ENCODE measurements at places on chromosomes 5 and 9. TPM values are rescaled to one million over a fixed set of nuclear protein-coding genes. Genes with fewer than 3 reads are reported as not detected.
A peak's percentile ranks its signal among the peaks of the same experiment; 100 is the strongest.

- H3K27ac ChIP-seq: no peak overlapping the region
- H3K27me3 ChIP-seq: peaks cover 9% of the 10 kb centered on the region
- H3K36me3 ChIP-seq: no peaks in the 10 kb centered on the region
- no peak for DNase-seq
- no peak overlapping the region for H3K4me3 ChIP-seq
These were observed 307.8 kb downstream of the RAB3C start for GRCh38 chr5:58890701-58891085.

GRCh38 chr9:87556821-87557220, 59.2 kb downstream of the DAPK1 start:
- no peak for DNase-seq
- H3K27me3 ChIP-seq: no peaks in the 10 kb centered on the region
- no peaks in the 10 kb centered on the region for H3K4me1 ChIP-seq
- peaks cover 3% of the 10 kb centered on the region for H3K36me3 ChIP-seq
- H3K27ac ChIP-seq: no peak overlapping the region

DNA sequence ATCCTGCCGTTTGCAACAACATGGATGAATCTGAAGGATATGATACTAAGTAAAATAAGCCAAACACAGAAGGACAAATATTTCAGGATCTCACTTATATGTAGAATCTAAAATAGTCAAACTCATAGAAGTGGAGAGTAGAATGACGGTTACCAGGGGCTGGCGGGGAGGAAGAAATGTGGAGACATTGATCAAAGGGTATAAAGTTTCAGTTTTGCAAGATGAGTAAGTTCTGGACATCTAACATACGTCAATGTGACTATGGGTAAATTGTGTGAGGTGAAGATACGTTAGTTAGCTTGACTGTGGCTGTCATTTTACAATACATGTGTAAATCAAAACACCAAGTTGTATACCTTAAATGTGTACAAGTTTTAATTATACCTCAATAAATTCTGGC, 200.3 kb downstream of the SNX18 start:
- no peaks in the 10 kb centered on the region for H3K4me1 ChIP-seq
- H3K36me3 ChIP-seq: no peaks in the 10 kb centered on the region
- no peaks in the 10 kb centered on the region for H3K27me3 ChIP-seq
- H3K4me3 ChIP-seq: no peak overlapping the region

DNA sequence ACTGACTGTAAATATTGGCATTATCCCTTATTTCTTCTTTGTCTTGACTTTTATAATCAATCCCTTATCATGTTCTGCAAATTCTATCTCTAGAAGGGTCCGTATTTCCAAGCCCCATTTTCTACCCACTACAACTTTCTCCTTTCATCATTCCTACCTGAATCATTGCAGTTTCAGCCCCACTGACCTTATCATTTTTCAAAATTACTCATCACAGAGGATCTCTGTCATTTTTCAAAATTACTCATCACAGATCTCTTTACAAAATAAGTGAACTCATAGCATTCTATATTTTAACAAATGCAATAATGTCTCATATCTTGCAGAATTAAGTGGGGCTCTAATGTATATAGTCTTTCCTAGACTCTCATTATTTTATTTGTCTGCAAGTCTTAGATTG, 256.9 kb upstream of the COX7C start:
- no peaks in the 10 kb centered on the region for H3K4me1 ChIP-seq
- no peak for DNase-seq
- no peaks in the 10 kb centered on the region for H3K27me3 ChIP-seq
- H3K4me3 ChIP-seq: no peak overlapping the region
- no peaks in the 10 kb centered on the region for H3K36me3 ChIP-seq

DNA sequence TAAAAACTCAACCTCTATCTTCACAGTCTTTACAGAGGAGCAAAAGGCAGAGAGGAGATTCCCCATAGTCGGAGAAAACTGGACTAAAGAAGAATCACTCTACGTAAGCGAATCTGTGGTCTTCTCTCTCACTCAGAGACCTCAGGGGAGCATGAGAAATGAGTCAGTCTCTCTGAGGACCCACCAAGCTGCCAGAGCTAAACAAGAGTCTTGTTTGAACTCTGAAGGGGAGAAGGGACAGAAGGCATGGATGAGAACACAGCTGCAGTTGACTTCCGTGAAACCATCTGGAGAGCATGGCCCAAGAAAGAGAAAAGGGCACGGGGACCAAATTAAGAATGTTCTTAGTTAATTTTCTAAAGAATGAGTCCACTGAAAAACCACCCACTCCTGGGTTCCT, 12.8 kb upstream of the MAN2A1 start:
- no peaks in the 10 kb centered on the region for H3K36me3 ChIP-seq
- no peaks in the 10 kb centered on the region for H3K4me1 ChIP-seq
- no peak overlapping the region for H3K4me3 ChIP-seq
- H3K27me3 ChIP-seq: no peaks in the 10 kb centered on the region

The CDKN2B gene
- polyA plus RNA-seq: 21.7 TPM

GRCh38 chr9:70504834-70505233, 90.4 kb upstream of the KLF9 start:
- no peaks in the 10 kb centered on the region for H3K27me3 ChIP-seq
- no peak overlapping the region for H3K27ac ChIP-seq
- no peak overlapping the region for H3K4me3 ChIP-seq
- no peaks in the 10 kb centered on the region for H3K4me1 ChIP-seq

DNA sequence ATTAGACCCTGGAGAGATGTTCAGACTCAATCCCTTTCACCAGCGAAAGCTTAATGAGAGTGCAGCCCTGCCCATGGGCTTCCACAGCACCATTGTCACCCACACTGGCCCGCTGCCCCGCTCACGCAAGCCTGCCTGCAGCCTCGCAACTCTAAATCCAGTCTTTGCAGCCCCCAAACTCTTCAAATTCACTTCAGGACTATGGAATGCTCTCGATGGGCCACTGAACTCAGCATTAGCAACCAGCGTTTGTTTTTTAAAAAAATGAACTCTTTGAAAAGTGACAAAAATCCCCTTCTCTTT, 17.1 kb downstream of the DCANP1 start:
- H3K4me3 ChIP-seq: no peak overlapping the region
- no peaks in the 10 kb centered on the region for H3K27me3 ChIP-seq
- DNase-seq: no peak
- peaks cover 23% of the 10 kb centered on the region for H3K4me1 ChIP-seq
- H3K27ac ChIP-seq: no peak overlapping the region
- no peaks in the 10 kb centered on the region for H3K36me3 ChIP-seq

The HACD4 gene
- 4.8 TPM for polyA plus RNA-seq

The MLANA gene
- 0.54 TPM for polyA plus RNA-seq

GRCh38 chr5:72210888-72211678, 103.8 kb downstream of the MAP1B start:
- H3K4me3 ChIP-seq: no peak overlapping the region
- H3K4me1 ChIP-seq: no peaks in the 10 kb centered on the region
- H3K27ac ChIP-seq: no peak overlapping the region
- no peaks in the 10 kb centered on the region for H3K36me3 ChIP-seq
- DNase-seq: no peak

- no peak for DNase-seq
- no peak overlapping the region for H3K27ac ChIP-seq
- H3K4me1 ChIP-seq: peaks cover 2% of the 10 kb centered on the region
- H3K36me3 ChIP-seq: no peaks in the 10 kb centered on the region
These were observed 17.1 kb downstream of the IER5L start for GRCh38 chr9:129160712-129161533.

GRCh38 chr9:127644943-127645342, 32.9 kb downstream of the STXBP1 start:
- DNase-seq: no peak
- H3K4me1 ChIP-seq: peaks cover 11% of the 10 kb centered on the region
- H3K4me3 ChIP-seq: no peak overlapping the region
- no peaks in the 10 kb centered on the region for H3K36me3 ChIP-seq

- H3K4me1 ChIP-seq: no peaks in the 10 kb centered on the region
- H3K27ac ChIP-seq: no peak overlapping the region
- H3K4me3 ChIP-seq: no peak overlapping the region
- H3K36me3 ChIP-seq: no peaks in the 10 kb centered on the region
These were observed 72.5 kb downstream of the LHX2 start for GRCh38 chr9:124084087-124084486.

- peak overlapping the region; percentile 87 for H3K27ac ChIP-seq
- DNase-seq: peak; percentile 59
- H3K36me3 ChIP-seq: peaks cover 8% of the 10 kb centered on the region
- H3K4me3 ChIP-seq: peak overlapping the region; percentile 71
These were observed 12.9 kb downstream of the ITGA1 start for GRCh38 chr5:52800394-52801213.

DNA sequence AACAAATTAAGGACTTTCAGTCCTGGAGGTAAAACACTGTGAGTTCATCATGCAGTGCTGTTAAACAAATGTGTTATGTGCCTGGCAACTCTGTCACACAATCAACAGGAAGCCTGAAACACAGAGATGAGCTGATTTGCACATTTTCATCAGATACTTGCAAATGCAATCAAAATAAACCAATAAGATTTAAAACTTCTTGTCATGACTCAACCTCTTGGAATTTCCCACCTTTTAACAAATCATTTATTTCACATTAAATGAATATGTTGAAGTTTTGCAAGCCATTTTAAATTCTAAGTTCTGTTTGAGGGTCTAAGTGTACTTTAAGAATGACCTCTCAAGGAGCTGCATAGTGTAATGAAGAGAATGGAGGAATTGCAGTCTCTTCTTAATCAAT, 64.4 kb downstream of the ANXA1 start:
- peaks cover 2% of the 10 kb centered on the region for H3K27me3 ChIP-seq
- no peak overlapping the region for H3K27ac ChIP-seq
- no peaks in the 10 kb centered on the region for H3K36me3 ChIP-seq

The SLC25A48 gene
- 0.54 TPM for polyA plus RNA-seq

The LCNL1 gene
- polyA plus RNA-seq: 0.09 TPM

The SLC25A2 gene
- 0.04 TPM for polyA plus RNA-seq

- no peak overlapping the region for H3K27ac ChIP-seq
- H3K36me3 ChIP-seq: peaks cover 51% of the 10 kb centered on the region
- H3K27me3 ChIP-seq: no peaks in the 10 kb centered on the region
- H3K4me1 ChIP-seq: no peaks in the 10 kb centered on the region
These were observed 51.7 kb downstream of the NUP155 start for GRCh38 chr5:37319037-37319782.

The ANGPTL2 gene
- polyA plus RNA-seq: 15.5 TPM

DNA sequence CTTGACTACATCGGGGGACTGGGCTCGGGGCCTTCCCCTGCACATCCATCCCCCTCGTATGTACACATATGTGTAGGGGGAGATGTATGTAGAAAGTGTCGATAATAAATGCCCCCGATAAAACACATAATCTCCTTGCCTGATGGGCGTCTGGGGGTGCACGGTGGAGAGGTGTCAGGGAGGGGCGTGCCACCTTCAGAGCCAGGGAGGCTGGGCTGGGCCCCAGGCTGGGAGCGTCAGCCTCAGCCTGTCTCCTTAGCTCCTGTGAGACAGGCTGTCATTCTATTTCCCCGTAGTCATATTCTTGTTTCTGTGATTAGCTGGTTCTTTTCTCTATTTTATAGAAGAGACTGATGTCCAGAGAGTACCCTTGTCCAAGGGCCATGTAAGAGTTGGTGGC, 4.7 kb upstream of the RXRA start:
- no peak overlapping the region for H3K27ac ChIP-seq
- peaks cover 24% of the 10 kb centered on the region for H3K4me1 ChIP-seq
- H3K36me3 ChIP-seq: no peaks in the 10 kb centered on the region
- no peak overlapping the region for H3K4me3 ChIP-seq

- no peak for DNase-seq
- no peak overlapping the region for H3K4me3 ChIP-seq
- H3K36me3 ChIP-seq: no peaks in the 10 kb centered on the region
- H3K4me1 ChIP-seq: no peaks in the 10 kb centered on the region
- no peak overlapping the region for H3K27ac ChIP-seq
- peaks cover 47% of the 10 kb centered on the region for H3K27me3 ChIP-seq
These were observed 17.4 kb downstream of the FRMPD1 start for GRCh38 chr9:37668116-37668601.

The GCNT4 gene
- 27.4 TPM for polyA plus RNA-seq

DNA sequence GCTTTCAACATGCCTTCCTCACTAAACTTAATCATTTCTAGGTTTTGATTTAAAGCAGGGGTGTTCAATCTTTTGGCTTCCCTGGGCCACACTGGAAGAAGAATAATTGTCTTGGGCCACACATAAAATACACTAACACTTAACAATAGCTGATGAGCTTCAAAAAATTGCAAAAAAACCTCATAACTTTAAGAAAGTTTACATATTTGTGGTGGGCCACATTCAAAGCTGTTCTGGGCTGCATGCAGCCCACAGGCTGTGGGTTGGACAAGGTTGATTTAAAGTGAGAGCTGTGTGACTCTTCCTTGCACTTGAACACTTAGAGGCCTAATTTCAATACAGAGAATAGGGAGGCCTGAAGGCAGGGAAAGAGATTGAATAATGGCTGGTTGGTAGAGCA, 598.3 kb downstream of the EFNA5 start:
- no peak overlapping the region for H3K27ac ChIP-seq
- no peaks in the 10 kb centered on the region for H3K36me3 ChIP-seq
- no peaks in the 10 kb centered on the region for H3K4me1 ChIP-seq
- no peaks in the 10 kb centered on the region for H3K27me3 ChIP-seq
- H3K4me3 ChIP-seq: no peak overlapping the region

- H3K4me3 ChIP-seq: no peak overlapping the region
- H3K27ac ChIP-seq: no peak overlapping the region
- H3K36me3 ChIP-seq: no peaks in the 10 kb centered on the region
These were observed 169.8 kb downstream of the FOCAD start for GRCh38 chr9:20853866-20854265.

DNA sequence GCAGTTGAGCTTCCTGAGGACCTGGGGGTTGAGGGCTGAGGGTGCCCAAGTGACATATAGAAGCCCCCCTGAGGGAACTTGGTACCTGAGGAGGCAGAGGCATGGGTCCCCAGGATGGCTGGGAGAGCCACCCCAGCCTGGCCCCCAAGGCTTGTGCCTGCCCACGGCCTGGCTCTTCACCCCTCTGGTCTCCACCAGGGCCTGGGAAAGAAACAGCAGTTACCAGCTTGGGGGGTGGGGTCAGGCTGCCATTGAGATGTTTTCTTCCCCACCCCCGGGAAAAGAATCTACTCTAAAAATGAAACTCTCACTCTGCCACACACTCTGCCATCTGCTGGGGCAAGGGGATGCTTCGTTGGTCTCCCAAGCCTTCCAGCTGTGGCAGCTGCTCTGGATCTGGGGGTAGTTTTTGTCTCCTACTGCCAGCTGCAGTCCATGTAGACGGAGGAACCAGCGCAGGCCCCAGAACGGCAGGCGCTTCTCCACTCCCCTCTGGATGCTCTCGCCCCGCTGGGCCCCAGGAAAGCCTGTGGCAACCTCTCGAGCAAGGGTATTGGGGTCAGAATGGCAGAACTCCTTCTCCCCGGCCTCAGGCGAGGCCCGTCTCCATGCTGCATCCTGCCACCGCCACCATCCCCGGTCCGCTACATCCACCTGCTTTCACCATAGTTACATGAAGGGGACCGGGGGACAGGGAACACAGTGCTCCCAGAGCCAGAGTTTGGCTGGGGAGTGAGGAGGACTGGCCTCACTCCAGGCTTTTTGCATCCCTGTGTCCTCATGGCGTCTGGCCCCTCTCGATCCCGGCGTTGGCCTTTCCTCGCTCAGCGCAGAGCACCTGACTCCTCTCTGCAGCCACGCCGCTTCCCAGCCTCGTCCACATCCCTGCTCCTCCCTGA, 123.5 kb downstream of the DAB2IP start:
- H3K27me3 ChIP-seq: no peaks in the 10 kb centered on the region
- peaks cover 84% of the 10 kb centered on the region for H3K36me3 ChIP-seq
- DNase-seq: no peak

The FOXD4 gene
- 0.42 TPM for polyA plus RNA-seq

All from large intestine (tissue), 12 donors.